ENCODE measurements at places on chromosomes 3 and 15. TPM values are rescaled to one million over a fixed set of nuclear protein-coding genes. Genes with fewer than 3 reads are reported as not detected.

DNA sequence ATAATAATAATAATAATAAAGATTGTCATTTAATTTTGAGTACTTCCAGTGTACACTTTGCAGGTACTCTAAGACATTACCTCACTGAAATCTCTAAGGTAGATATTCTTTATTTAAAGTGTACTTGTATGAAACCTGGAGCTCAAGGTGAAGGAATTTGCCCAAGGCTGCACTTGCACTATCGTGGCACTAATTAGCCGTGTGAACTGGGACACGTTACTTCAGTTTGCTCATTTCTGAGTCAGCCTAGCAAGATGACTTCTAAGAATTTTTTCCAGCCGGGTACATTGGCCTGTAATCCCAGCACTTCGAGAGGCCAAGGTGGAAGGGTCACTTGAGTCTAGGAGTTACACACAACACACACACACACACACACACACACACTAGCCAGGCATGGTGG lies 33.5 kb downstream of the MLH1 start:
- no peak for DNase-seq

GRCh38 chr3:159513867-159514380 lies 474.7 kb upstream of the IL12A start:
- DNase-seq = no peak

DNA sequence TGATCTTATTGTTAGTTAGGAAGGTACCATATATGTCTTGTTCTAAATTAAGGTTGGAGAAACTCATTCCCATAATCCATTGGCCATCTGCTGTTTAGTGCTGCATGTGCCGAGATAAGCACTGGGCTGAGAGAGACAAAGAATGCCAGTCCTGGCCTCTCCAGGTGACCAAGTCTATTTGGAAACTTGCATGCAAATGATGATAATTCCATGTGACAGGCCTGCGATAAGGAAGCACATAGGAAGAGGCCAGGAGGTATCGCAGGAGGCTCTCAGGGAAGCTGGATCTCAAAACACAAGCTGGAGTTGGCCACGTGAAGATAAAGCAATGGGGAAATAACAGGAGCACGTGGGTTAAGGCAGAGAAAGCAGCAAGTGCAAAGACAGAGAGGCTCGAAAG lies 39.7 kb downstream of the MYO5C start:
- DNase-seq = no peak

DNA sequence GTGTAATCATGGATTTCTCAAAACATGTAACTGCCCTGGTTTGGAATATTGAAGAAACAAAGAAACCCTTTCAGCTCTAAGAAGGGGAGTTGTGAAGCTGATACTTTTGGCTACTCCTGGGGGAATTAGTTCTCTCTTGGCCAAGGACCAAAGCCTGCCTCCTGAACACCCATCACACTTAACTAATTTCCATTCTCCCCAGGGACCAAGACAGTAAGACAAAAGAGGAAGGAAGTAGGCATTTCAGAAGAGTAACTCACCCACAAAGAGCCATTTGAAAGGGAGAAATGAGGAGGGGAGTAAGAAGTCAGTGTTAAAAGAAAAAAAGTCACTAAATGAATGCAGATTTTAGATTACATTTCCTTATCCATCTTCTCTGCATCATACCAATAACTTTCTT lies 328.0 kb upstream of the SOX2 start:
- no peak for DNase-seq

Gene LRTM1
- total RNA-seq = 6.4 TPM

Data from spleen (tissue), 13 donors.